Iris pigment epithelial cell (primary cell): ENCODE measurements at places on chromosomes 6 and 20.
A peak's percentile ranks its signal among the peaks of the same experiment; 100 is the strongest.

DNA sequence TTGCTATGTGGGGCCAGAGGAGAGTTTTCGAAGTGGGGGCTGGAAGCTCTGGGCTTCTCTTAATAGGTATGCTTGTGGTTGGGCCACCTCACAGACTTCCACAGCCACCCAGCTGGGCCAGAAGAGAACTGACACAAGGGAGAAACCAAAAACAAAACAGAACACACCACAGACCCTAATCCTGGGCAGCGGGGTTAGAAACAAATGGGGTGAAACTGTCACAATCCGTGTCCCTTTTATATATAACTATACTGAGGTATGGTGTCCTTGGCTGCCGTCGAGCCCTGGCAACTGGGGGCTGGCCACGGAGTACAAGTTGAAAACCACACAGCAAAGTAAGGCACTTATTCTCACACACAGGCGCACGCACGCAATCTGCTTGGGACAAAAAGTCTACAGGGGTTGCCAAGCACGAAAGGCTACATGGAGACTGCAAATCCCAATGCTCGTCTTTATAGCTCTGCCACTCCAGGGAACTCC, 78.3 kb downstream of the TRAM2 start:
- DNase-seq = no peak

- DNase-seq = no peak
Observed at GRCh38 chr6:170265655-170266054, 25.2 kb downstream of the DLL1 start.

DNA sequence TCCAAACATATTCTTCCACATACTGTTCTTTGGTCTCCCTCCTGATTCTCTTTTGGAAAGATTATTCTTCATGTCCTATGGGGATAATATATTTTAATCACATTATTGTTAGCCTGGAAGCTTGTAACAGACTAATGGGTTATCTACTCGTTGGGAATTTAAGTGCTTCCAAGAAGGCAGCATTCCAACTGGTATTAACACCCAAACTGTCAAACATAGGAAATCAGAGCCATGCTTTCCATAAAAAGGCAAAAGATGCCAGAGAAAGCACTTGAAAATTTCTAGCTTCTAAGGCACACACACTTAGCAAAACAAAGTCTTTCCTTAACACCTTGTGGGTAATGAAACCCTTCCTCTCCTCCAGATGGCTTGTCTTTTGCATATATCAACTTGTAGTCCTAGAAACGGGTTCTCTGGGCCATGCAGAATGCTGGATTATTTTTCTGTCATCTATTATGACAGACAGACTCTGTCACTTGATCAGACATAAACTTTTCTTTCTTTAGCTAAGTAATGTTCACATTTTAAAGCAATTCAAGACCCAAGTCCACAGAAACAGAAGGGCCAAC, 41.5 kb downstream of the B4GALT5 start:
- no peak for DNase-seq

DNA sequence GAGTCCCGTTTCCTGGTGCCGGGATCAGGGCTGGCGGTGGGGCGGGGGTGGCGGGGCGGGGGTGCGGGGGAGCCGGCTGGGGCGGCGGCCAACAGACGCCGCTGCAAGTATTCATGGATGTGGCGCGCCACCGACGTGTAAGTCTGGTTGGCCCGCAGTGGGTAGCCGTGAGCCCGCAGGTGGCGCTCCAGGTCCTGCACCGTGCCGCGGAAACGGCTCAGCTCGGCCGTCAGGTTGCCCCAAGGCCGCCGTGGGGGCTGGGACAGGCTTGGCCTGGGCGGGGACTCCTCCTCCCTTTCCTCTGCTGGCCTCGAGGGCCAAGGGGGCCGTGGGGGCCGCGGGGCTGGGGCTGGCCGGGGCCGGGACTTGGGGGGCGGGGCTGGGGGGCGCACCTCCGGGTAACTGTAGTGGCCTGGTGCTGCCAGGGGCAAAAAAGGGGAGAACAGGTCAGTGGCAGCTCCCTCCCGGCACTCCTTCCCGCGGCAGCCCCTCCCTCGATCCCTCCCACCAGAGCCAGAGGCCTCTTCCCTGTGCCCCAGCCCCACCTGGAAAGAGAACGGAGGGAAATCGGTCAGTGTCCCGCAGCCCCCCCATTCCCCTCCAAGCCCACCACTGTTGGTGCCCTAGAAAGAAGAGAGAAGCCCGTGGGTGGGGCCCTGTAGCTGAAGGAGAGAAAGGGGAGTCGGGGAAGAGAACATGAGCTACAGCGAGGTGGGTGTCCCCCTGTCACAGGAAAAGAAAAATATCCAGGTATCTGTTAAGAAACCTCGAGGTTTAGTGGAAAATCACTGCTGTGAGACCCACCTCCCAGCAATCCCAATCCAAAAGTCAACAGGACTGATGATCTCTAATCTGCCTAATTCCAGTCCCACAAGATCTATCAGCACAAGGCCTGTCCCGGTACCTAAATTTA, 21.3 kb downstream of the TNXB start:
- peak; percentile 77 for DNase-seq

GRCh38 chr20:38308447-38308846, 4.5 kb downstream of the BPI start:
- DNase-seq = no peak

DNA sequence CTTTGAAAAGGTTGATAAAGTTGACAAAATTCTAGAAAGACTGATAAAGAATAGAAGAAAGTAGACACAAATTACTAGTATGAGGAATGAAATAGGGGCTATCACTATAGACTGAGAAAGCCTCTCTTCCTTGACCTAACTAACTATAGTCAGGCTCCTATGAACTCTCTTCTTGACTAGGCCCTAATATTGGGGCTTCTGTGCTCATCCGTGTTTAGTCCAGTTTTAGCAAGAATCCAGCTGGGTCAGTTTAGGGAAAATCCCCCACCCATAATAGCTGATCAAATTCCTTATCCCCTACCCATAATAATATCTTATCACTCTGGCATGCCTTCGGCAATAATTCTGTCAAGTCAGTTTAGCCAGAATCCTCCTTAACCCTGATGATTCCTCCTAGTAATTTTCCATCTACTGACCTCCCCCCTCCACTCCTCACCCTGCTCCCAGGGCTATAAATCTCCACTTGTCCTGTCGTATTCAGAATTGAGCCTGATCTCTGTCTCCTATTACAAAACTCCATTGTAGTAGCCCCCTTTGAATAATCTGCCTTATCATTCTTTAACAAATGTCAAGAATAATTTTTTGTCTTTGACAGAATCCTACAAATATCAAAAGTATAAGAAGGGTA, 138.1 kb downstream of the TFAP2A start:
- DNase-seq = no peak

GRCh38 chr6:151963001-151963400, 155.5 kb downstream of the ESR1 start:
- no peak for DNase-seq

- DNase-seq = no peak
Observed at GRCh38 chr6:39298061-39298460, 16.2 kb downstream of the KCNK17 start.

GRCh38 chr6:45714741-45715507, 300.7 kb downstream of the CLIC5 start:
- peak; percentile 85 for DNase-seq

- no peak for DNase-seq
Observed at GRCh38 chr6:45822873-45823272, 192.8 kb downstream of the CLIC5 start.

GRCh38 chr20:14491436-14491835, 154.0 kb upstream of the FLRT3 start:
- no peak for DNase-seq

GRCh38 chr6:70351461-70351860, 48.6 kb upstream of the COL9A1 start:
- DNase-seq = no peak

- no peak for DNase-seq
Observed at GRCh38 chr6:155352130-155352420, 37.8 kb upstream of the TFB1M start.

- no peak for DNase-seq
Observed at GRCh38 chr20:17572034-17572638, 2.3 kb downstream of the DSTN start.

- DNase-seq = no peak
Observed at GRCh38 chr20:54794110-54794509, 318.7 kb downstream of the DOK5 start.

DNA sequence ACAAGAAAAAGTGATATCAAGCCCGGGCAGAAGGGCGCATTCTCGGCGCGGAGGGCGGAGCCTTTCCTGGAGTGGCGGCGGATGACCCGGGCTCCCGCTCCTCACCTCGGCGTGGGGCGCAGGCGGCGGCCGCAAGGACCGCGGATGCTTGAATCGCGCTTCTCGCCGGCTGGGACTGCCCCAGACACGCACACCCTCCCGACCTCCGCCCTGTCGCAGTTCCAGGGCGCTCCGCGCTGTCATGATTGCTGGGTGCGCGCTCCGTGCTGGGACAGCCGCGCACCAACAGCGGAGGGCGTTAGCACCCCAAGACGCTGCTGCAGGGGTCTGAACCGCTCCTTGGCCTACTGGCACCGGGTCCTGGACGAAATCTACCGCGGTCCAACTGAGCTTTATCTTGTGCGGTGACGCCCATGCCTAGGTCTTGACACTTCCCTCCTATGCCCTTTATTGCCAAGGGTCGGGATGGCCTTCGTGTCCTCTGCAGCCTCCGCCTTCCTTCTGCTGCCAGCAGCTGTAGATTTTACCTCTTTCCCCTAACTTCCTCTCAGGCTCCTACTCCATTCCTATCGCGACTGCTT, 43.3 kb downstream of the IRAK1BP1 start:
- DNase-seq = peak; percentile 14

GRCh38 chr6:5506597-5506996, 245.3 kb downstream of the FARS2 start:
- DNase-seq = no peak

GRCh38 chr6:3785745-3786098, 34.2 kb upstream of the PXDC1 start:
- DNase-seq = no peak

- DNase-seq = peak; percentile 42
Observed at GRCh38 chr6:158863646-158864045, 44.5 kb upstream of the EZR start.

DNA sequence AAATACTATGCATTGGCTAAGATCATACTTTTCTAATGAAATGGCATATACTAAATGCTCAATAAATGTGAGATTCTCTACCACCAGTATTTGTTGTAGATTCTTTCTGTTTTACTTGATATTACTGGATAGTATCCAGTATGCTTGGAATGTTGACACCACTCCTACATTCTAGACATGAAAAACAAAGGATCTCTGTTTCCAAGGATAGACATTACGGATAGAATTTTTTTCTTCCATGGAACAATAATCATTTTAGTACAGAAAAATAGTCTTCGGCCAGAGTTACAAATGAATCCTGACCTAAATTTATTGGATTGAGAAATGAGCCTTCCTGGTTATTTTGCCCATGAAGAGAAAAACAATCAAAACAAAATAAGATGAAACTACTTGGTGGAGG, 258.2 kb upstream of the NT5E start:
- peak; percentile 23 for DNase-seq

DNA sequence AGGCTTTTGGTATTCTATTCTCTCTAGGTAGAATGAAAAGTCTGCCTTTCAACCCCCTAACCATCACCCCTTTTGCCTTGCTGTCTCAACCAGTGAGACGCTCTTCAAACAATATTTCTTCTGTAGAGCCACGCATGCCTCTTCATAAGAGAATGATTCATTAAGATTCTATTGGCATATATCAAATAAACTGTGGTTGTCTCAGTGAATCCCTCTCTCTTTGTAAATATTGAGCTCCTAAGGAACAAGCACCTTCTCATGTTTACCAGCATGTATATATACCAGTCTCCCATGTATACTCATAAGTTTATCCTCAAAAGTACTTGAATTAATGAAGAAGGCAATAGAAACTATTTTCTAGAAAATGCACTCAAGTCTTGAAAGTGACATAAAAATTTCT, 90.6 kb downstream of the HAO1 start:
- no peak for DNase-seq

GRCh38 chr6:37368961-37369320, 15.2 kb downstream of the RNF8 start:
- no peak for DNase-seq
